ENCODE measurements at places on chromosomes 12 and 14.

- no peak for DNase-seq
These were observed 230.7 kb downstream of the BCL11B start for GRCh38 chr14:99041141-99041819.

- peak; percentile 94 for DNase-seq
These were observed at the start of gene ABCB9 for GRCh38 chr12:122965851-122966742. TSS of gene ABCB9 (minus strand) at chr12:122966463. CDS start at chr12:122960235, 6,228 bp downstream.

GRCh38 chr12:100401660-100402059 is 44.8 kb downstream of the SLC17A8 start:
- DNase-seq: no peak

- no peak for DNase-seq
These were observed 25.7 kb downstream of the PYM1 start for GRCh38 chr12:55901881-55902490.

DNA sequence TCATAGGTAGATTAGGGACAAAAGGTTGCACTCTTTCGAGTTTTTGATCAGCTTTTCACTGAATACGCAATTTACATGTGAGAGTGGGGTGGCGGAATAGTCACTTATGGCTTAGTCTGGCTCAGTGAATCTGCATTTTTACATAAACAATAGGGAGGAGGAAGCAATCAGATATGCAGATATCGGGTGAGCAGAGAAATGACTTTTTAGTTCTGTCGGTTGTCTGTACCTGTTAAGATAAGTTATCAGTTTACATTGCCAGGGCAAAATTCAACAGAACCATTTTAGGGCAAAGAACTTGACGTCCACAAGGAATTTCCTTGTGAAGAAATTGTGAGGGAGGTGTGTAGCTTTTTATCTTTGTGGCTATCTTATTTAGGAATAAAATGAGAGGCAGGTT is 15.4 kb upstream of the EGLN3 start:
- DNase-seq: no peak

GRCh38 chr12:15705606-15706005 is 83.6 kb downstream of the EPS8 start:
- DNase-seq: no peak

GRCh38 chr14:91380610-91381371 is 36.8 kb downstream of the CCDC88C start:
- no peak for DNase-seq

- no peak for DNase-seq
These were observed 118.8 kb downstream of the SNAPC1 start for GRCh38 chr14:61881046-61881445.

- DNase-seq: no peak
These were observed 46.1 kb downstream of the MSRB3 start for GRCh38 chr12:65324551-65324950.

DNA sequence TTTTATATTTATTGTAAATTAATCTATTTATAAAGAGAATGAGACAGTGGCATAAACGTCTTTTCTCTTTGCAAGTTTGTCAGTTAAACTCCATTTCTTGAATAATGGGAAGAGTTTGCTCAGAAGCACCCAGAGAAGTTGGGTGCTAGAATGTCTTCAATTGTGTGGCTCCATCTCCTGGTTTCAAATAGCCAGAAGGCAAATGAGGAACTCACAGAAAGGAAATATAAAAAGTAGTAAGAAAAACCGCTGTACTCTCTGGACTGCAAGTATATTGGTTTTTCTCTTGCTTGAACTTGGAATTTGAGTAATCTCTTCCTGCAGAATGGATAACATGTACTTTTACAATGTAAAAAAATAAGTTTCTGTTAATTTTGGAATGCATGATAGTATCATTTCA is 217.5 kb downstream of the DPY19L2 start:
- no peak for DNase-seq

- no peak for DNase-seq
These were observed 62.7 kb downstream of the RCOR1 start for GRCh38 chr14:102655137-102655536.

DNA sequence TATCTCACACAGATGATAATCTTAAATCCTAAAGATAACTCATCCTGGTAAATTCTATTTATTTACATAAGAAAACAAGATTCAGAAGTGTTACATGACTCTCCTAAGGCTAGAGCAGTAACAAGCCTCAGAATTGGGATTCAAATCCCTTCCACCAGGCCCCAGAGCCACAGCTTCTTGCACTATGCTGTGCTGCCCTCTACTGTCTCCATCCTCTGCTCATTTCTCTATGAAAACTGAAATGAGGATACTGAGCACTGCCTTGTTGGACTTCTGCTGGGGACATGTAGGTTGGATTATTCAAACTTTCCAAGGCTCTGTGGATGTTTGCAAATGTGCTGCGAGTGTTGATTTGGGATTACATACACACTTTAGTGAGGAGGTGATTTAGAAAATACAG is 23.5 kb upstream of the C12orf50 start:
- DNase-seq: no peak

GRCh38 chr12:25958428-25959070 is at the start of gene RASSF8:
TSS of gene RASSF8 (plus strand) at chr12:25958682. CDS start at chr12:26055344, 96,662 bp downstream.
- no peak for DNase-seq

DNA sequence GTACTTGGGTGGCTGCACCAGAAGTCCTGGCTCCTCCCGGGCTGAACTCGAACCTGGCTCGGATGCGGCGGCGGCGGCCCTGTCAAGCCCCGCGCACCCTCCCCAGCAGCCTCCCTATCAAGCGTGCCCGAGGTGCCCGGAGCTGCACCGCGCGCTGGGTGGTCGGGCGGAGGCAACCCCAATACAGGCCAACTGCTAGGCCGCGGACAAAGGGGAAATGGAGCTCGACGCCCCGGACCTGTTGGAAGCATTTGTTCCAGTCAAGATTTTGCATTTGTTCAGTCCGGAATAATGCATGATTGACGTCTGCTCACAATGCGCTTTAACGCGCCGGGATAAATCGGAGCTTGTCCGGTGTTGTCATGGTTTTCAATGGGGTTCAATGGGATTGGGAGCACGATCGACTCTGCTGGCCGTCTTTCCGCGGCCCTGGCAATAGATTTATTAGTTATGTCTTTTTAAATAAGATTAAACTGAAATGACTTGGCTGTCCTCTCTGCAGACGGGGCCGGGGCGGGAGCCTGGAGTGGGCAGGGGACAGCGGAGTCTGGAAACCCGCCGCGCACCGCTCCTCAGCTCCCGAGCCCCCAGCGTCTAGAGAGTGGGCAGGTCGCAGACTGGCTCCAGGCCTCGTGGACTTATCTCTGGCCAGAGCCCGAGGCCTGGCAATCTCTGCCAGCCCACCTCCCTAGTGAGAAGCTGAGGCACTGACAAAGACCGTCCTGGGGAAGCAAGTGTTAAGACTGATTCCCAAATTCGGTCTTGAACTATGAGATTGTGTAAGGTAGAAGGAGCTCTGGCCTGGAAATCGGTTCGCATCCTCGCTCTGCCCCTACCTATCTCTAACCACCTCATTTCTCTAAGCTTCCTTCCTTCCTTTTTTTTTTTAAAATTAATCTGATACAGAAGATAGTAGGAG is 1.7 kb upstream of the NKX2-8 start:
- DNase-seq: no peak

GRCh38 chr14:35989736-35990135 is 163.6 kb downstream of the BRMS1L start:
- no peak for DNase-seq

GRCh38 chr14:98798099-98798498 is 473.9 kb downstream of the BCL11B start:
- DNase-seq: no peak

DNA sequence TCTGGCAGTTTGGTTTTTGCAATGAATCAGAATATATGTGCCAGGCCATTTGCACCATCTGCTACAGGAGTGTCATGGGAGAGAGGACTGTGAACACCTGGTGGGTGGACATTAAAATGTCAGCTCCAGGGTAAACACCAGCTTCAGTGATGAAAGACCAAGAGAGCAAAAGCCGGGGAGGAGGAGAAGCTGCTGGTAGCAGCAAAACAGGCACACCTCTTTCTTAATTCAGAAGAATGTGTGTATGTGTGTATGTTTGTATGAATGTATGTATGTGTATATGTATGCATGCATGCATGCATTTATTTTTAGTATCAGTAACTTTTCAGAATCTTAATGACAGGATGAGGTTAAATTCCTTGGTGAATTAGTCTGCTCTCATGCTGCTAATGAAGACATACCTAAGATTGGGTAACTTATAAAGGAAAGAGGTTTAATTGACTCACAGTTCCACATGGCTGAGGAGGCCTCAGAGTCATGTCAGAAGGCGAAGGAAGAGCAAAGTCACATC is 357.4 kb upstream of the PRICKLE1 start:
- DNase-seq: no peak

- no peak for DNase-seq
These were observed 23.4 kb downstream of the MARK3 start for GRCh38 chr14:103408491-103409155.

DNA sequence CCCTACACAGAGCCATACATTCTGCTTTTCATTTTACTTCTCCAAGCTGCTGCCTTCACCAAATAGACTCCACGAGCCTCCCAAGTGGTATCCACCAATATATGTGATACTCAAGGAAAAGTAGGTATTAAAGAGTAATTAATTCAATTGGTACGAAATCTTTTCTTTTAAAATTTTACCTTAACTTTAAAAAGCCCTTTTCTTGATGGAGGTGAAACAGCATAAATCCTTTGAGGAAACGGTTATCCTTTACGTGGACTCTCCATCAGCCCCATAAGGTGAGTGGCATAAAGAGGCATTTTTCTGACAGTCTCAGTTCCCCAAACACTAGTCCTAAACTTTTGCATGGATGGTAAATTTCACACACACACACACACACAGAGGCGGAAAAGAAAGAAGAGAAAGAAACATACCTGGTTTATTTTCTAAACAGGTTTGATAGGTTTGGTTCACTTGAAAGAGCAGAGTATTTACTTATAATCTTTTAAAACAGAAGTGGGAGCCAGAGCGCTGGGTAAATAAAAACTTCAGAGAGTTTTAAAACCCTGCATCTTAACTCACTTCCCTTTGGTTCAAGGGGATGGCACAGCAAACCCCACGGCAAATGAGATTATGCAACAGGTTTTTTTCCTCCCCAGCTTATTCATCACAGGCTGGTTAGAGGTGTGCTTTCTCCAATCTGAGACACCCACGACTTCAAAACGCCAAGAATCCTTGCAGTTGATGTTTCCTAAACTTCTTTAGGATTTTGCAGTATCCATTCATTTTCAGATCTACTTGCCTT is 1.9 kb downstream of the DUSP16 start:
- DNase-seq: no peak

- no peak for DNase-seq
These were observed 1.5 kb downstream of the KLRB1 start for GRCh38 chr12:9606247-9606646.

GRCh38 chr12:114679452-114679875 is 4.5 kb downstream of the TBX3 start:
- DNase-seq: no peak

- DNase-seq: no peak
These were observed 35.4 kb downstream of the ZDHHC17 start for GRCh38 chr12:76799362-76799761.

DNA sequence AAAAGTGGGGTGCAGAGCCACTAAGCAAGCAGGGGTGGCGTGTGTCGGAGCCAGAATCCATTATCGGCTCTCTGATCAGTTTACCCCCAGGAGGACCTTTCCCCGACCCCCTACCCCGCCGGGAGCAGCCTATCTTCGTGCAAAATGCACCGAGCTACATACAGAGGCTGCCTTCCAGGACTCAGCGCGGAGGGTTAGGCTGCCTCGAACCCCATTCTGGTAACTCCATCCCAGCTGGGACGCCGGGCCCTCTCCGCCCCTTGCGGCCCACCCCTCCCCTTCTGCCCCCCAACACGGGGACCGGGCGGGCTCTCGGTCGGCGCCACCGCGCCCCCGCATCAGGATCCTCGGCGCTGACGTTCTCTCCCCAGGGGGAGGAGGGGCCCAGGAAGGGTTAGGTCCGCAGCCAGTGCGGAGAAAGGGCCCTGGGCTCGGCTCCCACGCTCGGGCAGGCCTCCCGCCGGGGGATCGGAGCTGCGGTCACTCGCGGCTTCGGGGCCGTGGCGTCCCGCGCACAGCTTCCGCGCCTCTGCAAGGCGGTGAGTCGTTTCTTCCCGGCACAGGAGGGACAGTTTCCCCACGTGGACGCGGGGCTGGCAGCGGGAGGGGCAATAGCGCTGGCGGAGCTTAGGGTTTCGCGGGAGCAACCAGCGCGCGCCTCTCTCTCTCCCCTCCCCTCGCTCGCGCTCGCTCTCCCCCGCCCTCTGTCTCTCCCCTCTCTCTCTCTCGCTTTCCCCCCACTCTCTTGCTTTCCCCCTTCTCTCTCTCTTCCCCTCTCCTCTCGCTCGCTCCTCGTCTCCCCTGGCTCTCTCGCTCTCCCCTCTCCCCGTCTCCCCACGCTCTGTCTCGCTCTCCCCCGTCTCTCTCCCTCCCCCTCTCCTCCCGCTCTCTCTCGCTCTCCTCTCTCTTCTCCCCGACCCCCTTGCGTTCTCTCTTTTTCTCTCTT is 12.5 kb upstream of the MAP3K9 start:
- peak; percentile 54 for DNase-seq

GRCh38 chr12:43094886-43095575 is 457.0 kb downstream of the ADAMTS20 start:
- no peak for DNase-seq

GRCh38 chr14:49975799-49976198 is 82.9 kb downstream of the ARF6 start:
- no peak for DNase-seq

DNA sequence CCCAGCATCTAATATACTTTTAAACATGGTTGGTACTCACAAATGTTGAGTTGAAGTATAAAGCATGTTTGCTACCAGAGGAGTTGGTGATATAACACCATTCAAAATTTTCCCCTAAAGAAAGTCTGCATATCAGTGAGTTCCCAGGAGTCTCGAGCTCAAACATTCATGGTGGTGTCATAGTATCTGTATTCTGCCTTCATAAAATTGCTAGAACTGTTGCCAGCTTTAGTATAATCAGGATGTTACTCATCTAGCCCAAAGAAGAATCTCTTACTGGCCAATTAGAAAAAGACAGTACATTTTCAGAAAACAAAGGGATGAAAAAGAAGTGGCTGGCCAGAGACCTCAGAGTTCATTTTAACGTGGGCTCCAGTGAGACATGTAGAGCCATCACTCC is 374.7 kb downstream of the KCNH5 start:
- no peak for DNase-seq

DNA sequence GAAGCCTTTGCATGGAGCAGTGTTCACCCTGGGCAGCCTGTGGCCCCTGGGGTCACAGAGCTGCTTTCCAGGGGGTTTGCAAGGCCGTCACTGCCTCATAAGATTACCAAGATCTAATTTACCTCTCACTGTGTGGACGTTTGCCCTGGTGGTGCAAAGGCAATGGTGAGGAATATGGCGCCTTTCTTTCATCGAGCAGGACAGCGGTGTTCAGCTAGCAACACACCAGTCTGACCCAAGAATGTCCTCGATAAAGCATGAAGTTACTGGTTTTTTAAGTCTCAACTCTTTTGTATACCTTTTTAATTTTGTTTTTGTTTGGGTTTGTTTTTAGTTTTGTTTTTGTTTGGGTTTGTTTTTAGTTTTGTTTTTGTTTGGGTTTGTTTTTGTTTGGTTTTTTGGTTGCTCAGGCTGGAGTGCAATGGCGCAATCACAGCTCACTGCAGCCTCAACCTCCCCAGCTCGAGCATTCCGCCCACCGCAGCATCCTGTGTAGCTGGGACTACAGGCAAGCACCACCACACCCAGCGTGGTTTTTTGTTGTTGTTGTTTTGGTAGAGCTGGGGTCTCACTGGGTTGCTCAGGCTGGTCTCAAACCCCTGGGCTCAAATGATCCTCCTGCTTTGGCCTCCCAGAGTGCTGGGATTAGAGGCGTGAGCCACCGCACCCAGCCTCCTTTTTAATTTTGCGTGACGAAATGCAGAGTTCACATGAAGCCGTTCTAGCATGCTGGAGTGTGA is 57.9 kb downstream of the PPP2R5C start:
- peak; percentile 54 for DNase-seq

GRCh38 chr12:64389154-64389553 is 1.4 kb downstream of the C12orf56 start:
- DNase-seq: no peak

All from activated T-helper 1 cell treated with anti-CD3 and anti-CD28 coated beads, Interleukin-2, amount 50 U/mL, for 16 hours (primary cell).